ENCODE measurements at places on chromosomes 7 and 10.

- DNase-seq: no peak
Measured at GRCh38 chr10:6225263-6225814, 22.6 kb downstream of the PFKFB3 start.

DNA sequence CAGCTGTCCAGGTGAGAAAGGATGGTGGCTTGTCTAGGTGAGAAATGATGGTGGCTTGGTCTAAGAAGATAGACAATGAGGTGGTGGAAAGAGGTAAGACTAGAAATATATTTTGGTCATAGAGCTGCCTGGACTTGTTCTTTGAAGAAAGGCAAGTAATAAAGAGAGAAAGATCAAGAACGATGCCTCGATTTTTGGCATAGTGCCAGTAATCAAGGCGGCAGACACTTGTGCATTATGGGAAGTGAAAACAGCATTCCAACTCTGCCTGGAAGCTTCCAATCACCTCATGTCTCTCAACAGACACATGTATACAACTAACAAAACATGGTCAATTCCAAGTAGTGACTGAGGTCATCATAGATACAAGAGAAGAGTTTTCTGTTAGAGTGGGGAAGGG is 423.8 kb upstream of the NRP1 start:
- no peak for DNase-seq

DNA sequence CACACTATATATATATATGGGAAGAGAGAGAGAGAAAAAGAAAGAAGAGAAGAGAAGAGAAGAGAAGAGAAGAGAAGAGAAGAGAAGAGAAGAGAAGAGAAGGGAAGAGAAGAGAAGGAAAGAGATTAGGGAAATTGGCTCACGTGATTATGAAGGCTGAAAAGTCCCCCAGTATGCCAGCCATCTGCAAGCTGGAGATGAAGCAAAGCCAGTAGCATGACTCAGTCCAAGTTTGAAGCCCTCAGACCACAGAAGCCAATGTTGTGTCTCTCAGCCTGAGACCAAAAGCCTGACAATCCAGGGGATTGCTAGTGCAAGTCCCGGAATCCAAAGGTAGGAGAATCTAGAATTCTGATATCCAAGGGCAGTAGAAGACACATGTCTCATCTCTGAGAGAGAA is 206.3 kb upstream of the PRSS1 start:
- DNase-seq: no peak

DNA sequence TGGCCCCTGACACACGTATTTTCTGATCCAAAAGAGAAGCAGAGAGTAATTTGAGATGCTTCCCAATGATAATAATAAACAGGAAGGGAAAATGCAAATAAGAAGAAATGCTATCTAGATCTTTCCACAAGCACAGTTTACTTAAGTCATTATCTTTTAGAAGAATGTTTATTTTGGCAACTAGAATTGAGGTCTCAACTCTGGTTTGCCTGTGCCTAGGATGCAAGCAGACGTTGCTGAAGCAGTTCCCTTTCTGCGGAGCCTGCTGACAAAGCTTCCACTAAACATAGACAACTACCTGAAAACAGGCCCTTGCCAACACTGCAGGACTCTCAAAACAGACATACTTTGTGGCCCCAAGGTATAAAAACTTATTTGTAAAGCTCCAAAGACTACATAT is 315.8 kb upstream of the POM121L12 start:
- no peak for DNase-seq

- DNase-seq: no peak
Measured at GRCh38 chr7:36943591-36944435, 219.5 kb upstream of the AOAH start.

DNA sequence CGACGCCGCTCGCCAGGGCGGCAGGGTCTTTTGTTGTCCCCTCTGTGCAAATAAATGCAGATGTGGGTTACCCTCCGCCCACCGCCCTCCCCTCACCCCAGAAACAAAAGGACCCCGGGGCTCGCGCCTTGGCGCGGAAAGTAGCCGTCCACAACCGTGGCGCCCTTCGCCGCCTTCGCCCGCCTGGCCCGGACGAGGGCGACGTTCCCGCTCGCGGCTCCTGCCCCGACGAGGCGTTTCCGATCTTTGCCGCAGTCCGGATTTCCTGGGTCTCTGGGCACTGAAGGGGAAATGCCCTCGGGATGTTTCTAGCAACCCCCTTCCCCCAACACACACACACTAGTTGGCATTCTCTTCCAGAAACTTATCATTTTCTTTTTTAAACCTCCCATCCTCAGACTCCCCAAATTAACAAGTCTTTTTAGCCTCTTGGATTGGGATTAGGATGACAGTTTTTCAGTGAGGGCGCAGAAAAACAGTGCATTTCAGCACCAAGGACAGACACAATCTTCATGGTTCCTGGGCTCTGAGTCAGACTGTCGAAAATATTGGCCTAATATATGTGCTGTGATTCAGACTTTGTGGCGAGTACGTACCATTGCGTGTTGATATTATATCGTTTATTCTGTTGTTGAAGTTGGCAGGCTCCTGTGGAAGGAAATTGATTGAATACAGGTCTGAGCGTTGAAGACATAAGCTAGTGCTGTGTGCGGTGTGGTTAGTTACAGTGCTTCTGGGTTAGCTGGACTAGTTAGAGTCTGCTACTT is 771 bp downstream of the PHYHIPL start:
- peak; percentile 45 for DNase-seq

DNA sequence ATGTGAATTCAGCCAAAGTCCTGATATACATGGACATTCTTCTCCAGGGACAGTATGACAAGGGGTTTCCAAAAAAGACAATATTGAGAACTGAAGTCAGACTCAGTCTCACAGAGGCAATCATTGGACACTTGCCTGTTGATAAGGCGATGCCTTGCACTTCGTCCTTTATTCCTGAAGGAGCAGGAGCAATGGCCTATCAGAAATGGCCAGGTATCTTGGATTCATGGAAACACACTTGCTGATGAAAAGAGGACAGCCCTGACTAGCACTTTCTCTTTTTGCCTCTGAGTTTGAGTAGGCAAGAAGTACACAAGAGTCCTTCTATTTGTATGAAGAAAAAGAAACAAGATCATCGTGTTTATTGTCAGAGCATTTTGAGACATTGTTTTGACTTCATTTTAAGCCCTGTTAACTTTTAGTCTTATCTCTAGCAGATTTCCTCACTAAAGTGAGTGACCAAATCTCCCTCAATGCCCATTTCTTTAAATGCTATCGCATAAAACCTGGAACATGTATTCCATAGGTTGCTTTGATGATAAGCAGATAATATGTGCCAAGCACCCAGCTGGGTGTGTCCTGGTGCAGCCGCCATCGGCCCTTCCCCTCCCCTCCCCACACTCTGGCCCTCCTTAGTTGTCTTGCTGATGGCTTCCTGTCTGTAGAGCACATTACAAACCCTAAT is 26.6 kb downstream of the ST8SIA6 start:
- DNase-seq: no peak
